Left lung (tissue), 14 donors: ENCODE measurements at places on chromosomes 5 and 9. TPM values are rescaled to one million over a fixed set of nuclear protein-coding genes. Genes with fewer than 3 reads are reported as not detected.

DNA sequence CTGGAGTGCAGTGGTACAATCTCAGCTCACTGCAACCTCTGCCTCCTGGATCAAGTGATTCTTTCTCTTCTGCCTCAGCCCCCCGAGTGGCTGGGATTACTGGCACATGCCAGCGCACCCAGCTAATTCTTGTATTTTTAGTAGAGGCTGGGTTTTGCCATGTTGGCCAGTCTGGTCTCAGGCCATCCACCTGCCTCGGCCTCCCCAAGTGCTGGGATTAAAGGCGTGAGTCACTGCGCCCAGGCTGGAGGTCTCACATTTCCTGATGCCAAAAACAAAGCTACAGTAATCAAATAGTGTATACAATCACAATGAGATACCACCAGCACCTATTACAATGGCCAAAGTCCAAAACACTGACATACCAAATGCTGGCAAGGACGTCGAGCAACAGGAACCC lies 51.1 kb downstream of the TTLL11 start:
- H3K4me1 ChIP-seq = no peaks in the 10 kb centered on the region
- no peaks in the 10 kb centered on the region for H3K27me3 ChIP-seq

The RASEF gene
- total RNA-seq = 16.9 TPM

DNA sequence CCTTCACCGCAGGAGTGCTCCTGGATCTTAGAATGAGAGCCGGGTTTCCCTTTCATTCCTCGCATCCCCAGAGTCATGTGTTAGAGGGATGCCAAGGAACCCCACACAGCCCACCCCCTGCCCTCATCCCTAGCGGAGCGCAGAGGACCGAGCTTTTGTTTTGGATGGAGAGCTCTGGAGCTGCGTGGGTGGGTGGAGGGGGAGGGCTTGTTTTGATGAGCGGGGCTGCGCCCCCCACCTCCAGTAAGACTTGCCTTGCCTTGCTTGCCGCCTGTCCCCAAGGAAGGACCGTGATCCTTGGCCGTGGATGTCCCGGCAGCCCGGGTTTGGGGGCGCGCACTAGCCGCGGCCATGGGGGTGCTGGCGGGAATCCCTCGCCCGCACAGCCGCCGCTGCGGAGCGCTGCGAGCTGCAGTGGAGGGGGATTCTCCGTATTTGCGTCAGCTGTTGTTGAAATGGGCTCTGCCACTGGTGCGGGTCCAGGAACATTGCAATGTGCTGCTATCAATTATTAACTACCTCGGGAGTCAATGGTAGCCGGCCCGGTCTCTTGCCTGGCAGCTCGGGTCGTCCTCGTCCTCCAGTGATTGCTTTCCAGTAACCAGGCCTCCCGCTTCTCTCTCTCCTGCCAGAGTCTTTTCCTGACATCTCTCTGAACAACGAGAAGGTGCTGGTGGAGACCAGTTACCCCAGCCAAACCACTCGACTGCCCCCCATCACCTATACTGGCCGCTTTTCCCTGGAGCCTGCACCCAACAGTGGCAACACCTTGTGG lies 1.0 kb downstream of the EGR1 start:
- H3K27me3 ChIP-seq = no peaks in the 10 kb centered on the region
- H3K4me1 ChIP-seq = peaks cover 42% of the 10 kb centered on the region
- H3K36me3 ChIP-seq = peaks cover 18% of the 10 kb centered on the region
- DNase-seq = no peak

The STPG3 gene
- not detected for total RNA-seq

- H3K27me3 ChIP-seq = no peaks in the 10 kb centered on the region
- no peak overlapping the region for H3K27ac ChIP-seq
- no peaks in the 10 kb centered on the region for H3K36me3 ChIP-seq
- DNase-seq = no peak
These were observed 180.5 kb downstream of the PIK3R1 start for GRCh38 chr5:68395926-68396511.

GRCh38 chr9:108664309-108665255 lies 191.2 kb downstream of the ACTL7B start:
- no peak overlapping the region for H3K27ac ChIP-seq
- no peaks in the 10 kb centered on the region for H3K4me1 ChIP-seq
- DNase-seq = no peak
- H3K4me3 ChIP-seq = no peak overlapping the region

The WNT8A gene
- not detected for total RNA-seq

- no peaks in the 10 kb centered on the region for H3K36me3 ChIP-seq
- no peak overlapping the region for H3K27ac ChIP-seq
- no peaks in the 10 kb centered on the region for H3K27me3 ChIP-seq
These were observed 289.6 kb downstream of the GLIS3 start for GRCh38 chr9:4010309-4010708.
